ENCODE measurements at places on chromosomes 3 and 15.

DNA sequence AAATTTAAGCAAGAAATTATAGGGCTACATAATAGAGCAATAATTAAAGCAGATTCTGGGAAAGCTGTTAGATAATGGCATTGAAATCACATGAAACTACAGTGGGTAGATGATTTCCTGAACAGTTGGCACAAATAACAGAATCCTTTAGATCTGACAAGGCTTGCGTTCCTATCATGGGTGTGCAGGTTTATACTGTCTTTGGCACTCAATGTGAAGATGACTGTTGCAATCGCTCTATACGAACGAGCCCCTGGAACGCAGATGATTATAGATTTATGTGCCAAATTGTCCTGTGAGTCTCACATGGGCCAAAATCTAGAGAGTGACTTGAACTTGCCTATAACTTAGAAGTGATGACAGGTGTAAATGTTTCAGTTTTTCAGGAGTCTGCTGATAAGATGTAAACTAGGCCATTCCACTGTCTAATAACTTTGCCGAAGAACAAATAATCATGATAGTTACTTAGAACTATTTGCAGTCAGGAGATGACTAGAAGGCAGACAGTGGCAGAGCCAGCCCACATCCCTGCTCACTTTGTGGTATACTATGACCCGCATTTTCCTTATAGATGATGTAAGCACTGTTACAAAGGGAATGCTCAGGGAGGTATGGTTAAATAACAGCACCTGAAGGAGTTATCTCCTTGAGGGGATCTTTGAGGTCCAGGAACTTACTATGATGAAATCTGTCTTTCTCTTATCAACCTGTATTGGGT, 30.5 kb upstream of the TRPC1 start:
- DNase-seq, result no peak

DNA sequence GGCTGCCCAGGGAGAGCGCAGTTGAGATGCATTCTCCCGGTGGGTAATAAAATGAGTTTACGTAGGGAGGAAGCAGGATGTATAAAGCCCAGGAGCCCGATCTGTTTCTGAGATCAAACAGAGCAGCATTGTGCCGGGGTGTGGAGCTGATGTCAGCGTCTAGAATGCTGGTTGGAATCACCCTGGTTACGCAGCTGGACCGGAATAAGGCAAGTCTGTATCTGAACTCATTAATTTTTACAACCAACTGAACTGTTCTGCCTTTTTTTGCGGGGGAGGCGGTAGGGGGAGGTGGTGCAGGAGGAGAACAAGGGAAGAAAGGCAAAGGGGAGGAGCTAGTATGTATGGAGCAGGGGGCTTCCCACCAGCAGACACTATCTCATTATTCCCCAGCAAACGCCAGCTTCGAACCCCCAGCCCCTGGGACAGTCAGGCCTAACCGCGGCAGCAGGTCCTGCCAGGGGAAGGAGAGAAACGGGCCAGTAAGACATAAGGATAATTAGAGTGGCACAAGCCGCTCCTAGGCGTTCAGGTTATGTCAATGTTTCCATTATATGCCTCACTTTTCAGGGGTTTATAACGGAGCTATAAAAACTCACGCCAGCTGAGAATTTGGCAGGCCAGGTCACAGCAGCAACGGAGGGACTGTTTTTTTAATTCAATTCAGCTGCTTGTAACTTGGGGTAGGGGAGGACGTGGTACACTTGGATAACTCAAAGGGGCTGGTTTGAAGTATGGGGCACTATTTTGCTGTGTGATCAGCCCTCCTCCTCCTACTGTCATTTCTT, 175.3 kb upstream of the HES1 start:
- DNase-seq, result no peak

- no peak for DNase-seq
Measured at GRCh38 chr3:99997293-99997692, 117.0 kb downstream of the FILIP1L start.

DNA sequence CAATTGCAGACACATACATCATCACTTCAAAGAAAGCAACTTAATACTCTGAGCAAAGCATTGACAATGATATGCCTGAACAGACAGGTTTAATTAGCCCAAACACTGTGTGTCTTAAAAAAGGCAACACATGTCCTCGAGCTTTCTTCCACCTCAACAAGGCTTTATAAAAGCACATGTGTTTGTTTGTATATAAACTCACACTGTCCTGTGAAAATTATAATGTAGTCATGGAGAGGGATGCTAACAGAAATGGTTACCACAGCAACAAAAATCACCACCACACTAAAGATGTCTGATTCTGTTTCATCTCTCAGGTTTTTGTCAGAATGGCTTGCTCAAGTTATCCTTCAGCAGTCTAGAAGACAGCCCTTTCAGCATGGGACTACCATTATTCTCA, 314.7 kb downstream of the MAGI1 start:
- no peak for DNase-seq

DNA sequence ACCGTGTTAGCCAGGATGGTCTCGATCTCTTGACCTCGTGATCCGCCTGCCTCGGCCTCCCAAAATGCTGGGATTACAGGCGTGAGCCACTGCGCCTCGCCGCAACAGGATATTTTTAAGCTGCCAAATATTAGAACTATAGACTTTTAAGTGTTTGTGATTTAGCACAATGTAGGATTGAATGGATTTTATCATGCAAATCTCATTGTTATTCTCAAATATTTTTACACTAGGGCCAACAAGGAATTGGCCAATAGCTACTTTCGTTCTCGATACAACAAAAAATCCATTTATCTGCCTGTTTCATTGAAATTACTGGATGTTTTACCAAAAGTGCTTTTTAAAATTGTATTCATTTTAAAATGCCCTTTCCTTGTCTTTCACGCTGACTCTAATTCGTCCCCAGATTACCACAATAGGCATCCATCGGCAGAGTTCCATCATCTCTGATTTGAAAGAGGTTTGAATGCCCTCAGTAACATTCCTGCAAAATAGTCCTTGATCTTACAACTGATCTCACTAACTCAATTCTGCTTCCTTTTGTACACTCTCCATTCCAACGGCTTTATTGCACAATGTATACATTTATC, 99.6 kb upstream of the ROBO2 start:
- DNase-seq, result no peak

Measured in HTR-8/SVneo (cell line).